ENCODE measurements at places on chromosomes 16 and 17. TPM values are rescaled to one million over a fixed set of nuclear protein-coding genes. Genes with fewer than 3 reads are reported as not detected.
A peak's percentile ranks its signal among the peaks of the same experiment; 100 is the strongest.

DNA sequence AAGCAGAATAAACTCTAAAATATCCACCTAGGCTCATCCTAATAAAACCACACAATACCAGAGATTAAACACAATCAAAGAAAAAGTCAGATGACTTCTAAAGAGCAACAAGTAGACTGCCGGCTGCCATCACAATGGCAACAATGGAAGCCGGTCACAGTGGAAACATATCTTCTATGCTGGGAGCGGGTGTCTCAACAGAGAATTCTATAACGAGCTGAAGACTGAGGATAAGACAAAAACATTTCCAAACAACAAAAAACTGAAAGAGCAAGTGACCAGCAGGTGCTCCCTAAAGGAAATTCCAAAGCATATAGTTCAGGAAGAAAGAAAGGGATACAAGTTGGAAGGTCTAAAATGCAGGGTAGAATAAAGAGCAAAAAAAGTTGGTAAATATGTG lies 8.9 kb downstream of the NSMCE1 start:
- no peaks in the 10 kb centered on the region for H3K27me3 ChIP-seq
- H3K27ac ChIP-seq: no peak overlapping the region
- H3K36me3 ChIP-seq: peaks cover 29% of the 10 kb centered on the region
- no peaks in the 10 kb centered on the region for H3K4me1 ChIP-seq

DNA sequence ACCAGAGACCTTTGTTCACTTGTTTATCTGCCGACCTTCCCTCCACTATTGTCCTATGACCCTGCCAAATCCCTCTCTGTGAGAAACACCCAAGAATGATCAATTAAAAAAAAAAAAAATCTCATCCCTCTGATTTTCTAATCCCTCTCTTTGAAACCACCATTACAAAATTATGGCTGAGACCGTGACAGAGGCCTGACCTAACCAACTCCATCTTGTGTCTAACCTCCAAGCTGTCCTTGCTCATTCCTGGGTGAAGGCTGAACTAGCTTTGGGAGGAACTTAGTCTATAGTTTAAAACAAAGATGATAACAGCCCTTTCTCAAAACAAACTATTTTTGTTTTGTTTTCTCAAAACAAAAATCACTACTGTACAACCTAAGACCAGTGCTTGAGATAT lies 474.5 kb downstream of the TMEM114 start:
- no peak overlapping the region for H3K4me3 ChIP-seq
- no peaks in the 10 kb centered on the region for H3K27me3 ChIP-seq
- no peak for DNase-seq
- H3K4me1 ChIP-seq: no peaks in the 10 kb centered on the region
- H3K36me3 ChIP-seq: no peaks in the 10 kb centered on the region
- H3K27ac ChIP-seq: no peak overlapping the region

- no peak overlapping the region for H3K27ac ChIP-seq
- no peak overlapping the region for H3K4me3 ChIP-seq
- H3K27me3 ChIP-seq: peaks cover 48% of the 10 kb centered on the region
- no peaks in the 10 kb centered on the region for H3K4me1 ChIP-seq
These were observed 258.4 kb upstream of the SDK2 start for GRCh38 chr17:73902416-73903181.

GRCh38 chr17:7897090-7897489 lies 8.5 kb downstream of the CHD3 start:
- H3K27me3 ChIP-seq: no peaks in the 10 kb centered on the region
- H3K4me3 ChIP-seq: no peak overlapping the region
- peaks cover 8% of the 10 kb centered on the region for H3K36me3 ChIP-seq

DNA sequence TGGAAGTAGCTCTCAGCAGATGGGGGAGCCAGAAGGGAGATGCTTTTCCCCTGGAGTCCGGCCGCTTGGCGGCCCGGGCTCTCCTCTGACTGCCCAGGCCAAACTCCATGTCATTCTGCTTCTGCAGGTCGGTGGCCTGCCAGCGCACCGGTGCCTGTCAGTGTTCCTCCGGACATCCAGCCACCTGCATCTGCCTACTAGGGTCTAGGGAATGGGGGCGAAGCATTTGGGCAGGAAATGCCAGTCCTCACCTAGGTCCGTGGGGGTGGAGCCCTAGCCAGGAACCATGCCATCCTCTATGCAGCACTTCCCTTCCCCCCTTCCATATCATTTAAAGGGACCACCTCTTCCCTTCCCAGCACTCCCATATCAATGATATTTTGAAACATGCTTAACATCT lies 34.2 kb downstream of the GJC1 start:
- no peaks in the 10 kb centered on the region for H3K4me1 ChIP-seq
- H3K27ac ChIP-seq: no peak overlapping the region
- no peaks in the 10 kb centered on the region for H3K36me3 ChIP-seq
- no peaks in the 10 kb centered on the region for H3K27me3 ChIP-seq

- H3K27me3 ChIP-seq: no peaks in the 10 kb centered on the region
- H3K27ac ChIP-seq: no peak overlapping the region
- H3K4me3 ChIP-seq: no peak overlapping the region
- H3K4me1 ChIP-seq: no peaks in the 10 kb centered on the region
These were observed 288.7 kb downstream of the SOX9 start for GRCh38 chr17:72409405-72410002.

GRCh38 chr17:56893503-56893902 lies 20.3 kb downstream of the TRIM25 start:
- DNase-seq: no peak
- H3K4me3 ChIP-seq: no peak overlapping the region
- H3K36me3 ChIP-seq: peaks cover 100% of the 10 kb centered on the region
- H3K27ac ChIP-seq: no peak overlapping the region
- H3K4me1 ChIP-seq: no peaks in the 10 kb centered on the region

- H3K27me3 ChIP-seq: no peaks in the 10 kb centered on the region
- H3K4me3 ChIP-seq: no peak overlapping the region
- no peaks in the 10 kb centered on the region for H3K36me3 ChIP-seq
- DNase-seq: no peak
- H3K27ac ChIP-seq: no peak overlapping the region
- H3K4me1 ChIP-seq: no peaks in the 10 kb centered on the region
These were observed 682.4 kb downstream of the KCNJ18 start for GRCh38 chr17:22374741-22375140.

DNA sequence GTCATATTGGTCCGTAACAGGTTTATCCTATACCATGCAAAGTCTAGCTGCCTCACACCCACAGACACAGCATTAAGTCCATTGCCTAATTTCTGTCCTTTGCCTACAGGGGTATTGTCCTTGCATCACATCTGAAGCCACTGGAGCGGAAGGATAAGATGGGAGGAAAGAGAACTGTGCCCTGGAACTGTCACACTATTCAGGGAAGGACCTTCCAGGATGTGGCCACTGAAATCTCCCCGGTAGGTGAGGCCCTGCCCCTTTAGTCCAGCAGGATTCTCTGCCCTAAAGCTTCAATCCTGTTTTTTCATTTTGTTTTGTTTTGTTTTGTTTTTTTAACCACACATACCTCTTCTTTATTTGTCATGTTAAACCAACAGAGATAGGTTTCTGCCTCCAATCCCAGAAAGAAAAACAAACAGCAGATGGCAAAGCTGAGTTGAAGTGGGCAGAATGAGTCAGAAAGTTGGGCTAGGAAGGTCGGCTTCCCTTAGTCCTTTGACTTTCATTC lies 2.2 kb upstream of the EFTUD2 start:
- H3K36me3 ChIP-seq: no peaks in the 10 kb centered on the region
- H3K27ac ChIP-seq: no peak overlapping the region
- H3K4me3 ChIP-seq: no peak overlapping the region

GRCh38 chr16:88375996-88376834 lies 6.5 kb upstream of the ZNF469 start:
- no peak for DNase-seq
- H3K27me3 ChIP-seq: no peaks in the 10 kb centered on the region
- H3K4me3 ChIP-seq: no peak overlapping the region
- H3K4me1 ChIP-seq: peaks cover 13% of the 10 kb centered on the region

- no peaks in the 10 kb centered on the region for H3K4me1 ChIP-seq
- H3K27me3 ChIP-seq: no peaks in the 10 kb centered on the region
- H3K27ac ChIP-seq: peak overlapping the region; percentile 98
- no peak for DNase-seq
- no peaks in the 10 kb centered on the region for H3K36me3 ChIP-seq
These were observed 547 bp downstream of the PLCD3 start for GRCh38 chr17:45131616-45132319.

- no peaks in the 10 kb centered on the region for H3K36me3 ChIP-seq
- DNase-seq: no peak
- no peaks in the 10 kb centered on the region for H3K4me1 ChIP-seq
- H3K27me3 ChIP-seq: no peaks in the 10 kb centered on the region
- no peak overlapping the region for H3K27ac ChIP-seq
These were observed 19.5 kb downstream of the ATP2A1 start for GRCh38 chr16:28897826-28898225.

GRCh38 chr16:78240459-78241222 lies 141.2 kb downstream of the WWOX start:
- DNase-seq: no peak
- no peak overlapping the region for H3K27ac ChIP-seq
- H3K36me3 ChIP-seq: no peaks in the 10 kb centered on the region
- no peak overlapping the region for H3K4me3 ChIP-seq
- H3K27me3 ChIP-seq: no peaks in the 10 kb centered on the region

- no peak overlapping the region for H3K4me3 ChIP-seq
- no peaks in the 10 kb centered on the region for H3K27me3 ChIP-seq
- peaks cover 5% of the 10 kb centered on the region for H3K4me1 ChIP-seq
- H3K36me3 ChIP-seq: no peaks in the 10 kb centered on the region
- DNase-seq: no peak
These were observed 95.4 kb upstream of the TNRC6C start for GRCh38 chr17:77862890-77863813.

- peak overlapping the region; percentile 86 for H3K27ac ChIP-seq
- no peak for DNase-seq
- no peaks in the 10 kb centered on the region for H3K36me3 ChIP-seq
- H3K4me1 ChIP-seq: no peaks in the 10 kb centered on the region
- no peaks in the 10 kb centered on the region for H3K27me3 ChIP-seq
- H3K4me3 ChIP-seq: no peak overlapping the region
These were observed 6.7 kb downstream of the NTHL1 start for GRCh38 chr16:2040787-2041522.

DNA sequence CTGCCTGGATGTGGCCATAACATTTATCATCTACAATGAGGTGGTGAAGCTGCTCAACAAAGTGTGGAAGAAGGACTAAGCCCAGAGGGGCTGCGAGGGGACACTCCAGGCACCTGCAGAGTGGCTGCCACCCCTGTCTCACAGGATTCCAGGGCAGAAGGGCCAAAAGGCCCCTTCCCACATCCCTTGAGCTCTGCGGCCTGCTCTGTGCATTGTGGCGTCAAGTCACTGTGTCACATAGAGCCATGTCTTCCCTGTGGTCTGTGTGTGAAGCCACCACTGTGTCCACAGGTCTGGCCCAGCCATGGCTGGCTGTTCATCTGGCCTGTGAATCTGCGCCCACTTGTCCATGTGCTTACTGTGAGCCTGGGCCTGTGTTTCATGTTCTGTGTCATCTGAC lies 1714.6 kb downstream of the TP53TG3F start:
- no peak overlapping the region for H3K4me3 ChIP-seq
- no peaks in the 10 kb centered on the region for H3K27me3 ChIP-seq
- H3K27ac ChIP-seq: no peak overlapping the region
- no peak for DNase-seq

- H3K36me3 ChIP-seq: no peaks in the 10 kb centered on the region
- H3K27ac ChIP-seq: no peak overlapping the region
- H3K4me3 ChIP-seq: no peak overlapping the region
- no peaks in the 10 kb centered on the region for H3K27me3 ChIP-seq
- H3K4me1 ChIP-seq: peaks cover 19% of the 10 kb centered on the region
These were observed 120.5 kb downstream of the SOCS1 start for GRCh38 chr16:11135464-11135973.

- no peaks in the 10 kb centered on the region for H3K4me1 ChIP-seq
- H3K27ac ChIP-seq: no peak overlapping the region
- no peak overlapping the region for H3K4me3 ChIP-seq
- no peak for DNase-seq
- no peaks in the 10 kb centered on the region for H3K36me3 ChIP-seq
- no peaks in the 10 kb centered on the region for H3K27me3 ChIP-seq
These were observed 9.1 kb upstream of the ANKFN1 start for GRCh38 chr17:56144223-56144622.

DNA sequence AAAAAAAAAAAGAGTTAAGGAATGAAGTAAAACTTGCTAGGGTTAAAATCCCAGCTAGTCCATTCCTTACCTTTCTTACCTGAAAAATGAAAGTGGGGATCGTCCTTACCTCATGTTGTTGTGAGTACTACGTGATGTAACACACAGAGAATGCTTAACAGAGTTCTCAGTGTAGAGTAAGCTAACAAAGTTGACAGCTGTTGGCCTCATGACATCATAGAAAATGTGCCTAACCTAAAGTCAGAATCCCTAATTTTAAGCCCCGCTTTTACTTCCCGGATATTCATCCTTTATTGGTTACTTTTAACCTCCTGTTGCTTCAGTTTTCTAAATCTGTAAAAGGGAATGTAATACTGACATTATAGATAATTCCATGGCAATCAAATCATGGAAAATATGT lies 505.8 kb upstream of the HSBP1 start:
- no peaks in the 10 kb centered on the region for H3K27me3 ChIP-seq
- no peak overlapping the region for H3K4me3 ChIP-seq
- no peaks in the 10 kb centered on the region for H3K4me1 ChIP-seq
- no peaks in the 10 kb centered on the region for H3K36me3 ChIP-seq
- DNase-seq: no peak

GRCh38 chr17:56030009-56030624 lies 123.2 kb upstream of the ANKFN1 start:
- DNase-seq: no peak
- no peaks in the 10 kb centered on the region for H3K36me3 ChIP-seq
- H3K27ac ChIP-seq: no peak overlapping the region
- no peaks in the 10 kb centered on the region for H3K4me1 ChIP-seq

GRCh38 chr17:9330141-9330540 lies 245.5 kb downstream of the STX8 start:
- H3K27me3 ChIP-seq: no peaks in the 10 kb centered on the region
- no peak overlapping the region for H3K4me3 ChIP-seq
- H3K4me1 ChIP-seq: no peaks in the 10 kb centered on the region
- H3K36me3 ChIP-seq: no peaks in the 10 kb centered on the region
- H3K27ac ChIP-seq: no peak overlapping the region

GRCh38 chr17:28317966-28318758 lies 838 bp upstream of the TMEM97 start:
- peak overlapping the region; percentile 14 for H3K27ac ChIP-seq
- H3K36me3 ChIP-seq: no peaks in the 10 kb centered on the region
- peak overlapping the region; percentile 43 for H3K4me3 ChIP-seq
- peaks cover 15% of the 10 kb centered on the region for H3K4me1 ChIP-seq

GRCh38 chr17:35808240-35808961 lies 883 bp upstream of the TAF15 start:
- H3K27ac ChIP-seq: peak overlapping the region; percentile 92
- H3K36me3 ChIP-seq: no peaks in the 10 kb centered on the region

- H3K27ac ChIP-seq: peak overlapping the region; percentile 91
- no peak for DNase-seq
- H3K27me3 ChIP-seq: no peaks in the 10 kb centered on the region
- H3K4me1 ChIP-seq: peaks cover 30% of the 10 kb centered on the region
These were observed 11.9 kb downstream of the TBKBP1 start for GRCh38 chr17:47705536-47706530.

Gene FOXL1
- 7.1 TPM for total RNA-seq

Gene GP1BA
- not detected for total RNA-seq

Gene G6PC1
- total RNA-seq: not detected

Gene SLC35G6
- total RNA-seq: not detected

Measured in tibial nerve (tissue), 4 donors.